NCI-H446 (cell line): ENCODE measurements at places on chromosomes 13 and 19.

DNA sequence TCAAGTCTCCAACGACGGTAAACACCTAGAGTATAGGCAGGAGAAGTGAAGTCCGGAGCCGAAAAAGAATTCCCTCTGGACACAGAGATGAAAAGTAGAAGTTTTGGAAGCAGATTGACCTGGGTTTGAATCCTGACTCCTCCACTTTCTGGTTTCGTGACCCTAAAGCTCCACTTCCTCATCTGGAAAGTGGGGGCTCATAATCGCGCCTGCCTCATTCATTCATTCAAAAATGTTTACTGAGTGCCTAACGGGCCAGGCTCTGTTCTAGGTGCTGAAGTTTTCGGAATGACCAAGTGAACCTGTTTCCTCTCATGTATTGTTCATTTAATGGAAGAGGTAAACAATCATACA, 7.1 kb upstream of the EML2 start:
- DNase-seq: no peak

- DNase-seq: no peak
Observed at GRCh38 chr19:38912600-38913514, 871 bp upstream of the CCER2 start.

DNA sequence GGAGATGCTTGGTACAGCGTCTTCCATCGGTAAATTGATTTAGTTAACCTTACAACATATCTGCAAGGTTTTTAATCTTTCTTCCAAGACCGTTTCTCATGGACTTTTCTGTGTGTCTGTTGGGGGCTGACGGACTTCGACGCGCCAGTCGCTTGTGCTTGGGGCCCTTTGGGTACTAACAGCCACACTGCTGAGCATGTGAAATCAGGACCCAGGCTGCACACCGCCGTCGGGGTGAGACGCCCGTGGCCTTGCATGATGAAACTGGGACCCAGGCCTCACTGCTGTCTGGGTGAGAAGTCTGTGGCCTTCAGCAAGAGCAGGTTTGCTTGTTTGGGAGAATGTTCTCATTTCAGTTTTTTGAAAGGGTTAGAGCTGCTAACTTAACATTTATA, 9.8 kb downstream of the ATP4B start:
- no peak for DNase-seq

DNA sequence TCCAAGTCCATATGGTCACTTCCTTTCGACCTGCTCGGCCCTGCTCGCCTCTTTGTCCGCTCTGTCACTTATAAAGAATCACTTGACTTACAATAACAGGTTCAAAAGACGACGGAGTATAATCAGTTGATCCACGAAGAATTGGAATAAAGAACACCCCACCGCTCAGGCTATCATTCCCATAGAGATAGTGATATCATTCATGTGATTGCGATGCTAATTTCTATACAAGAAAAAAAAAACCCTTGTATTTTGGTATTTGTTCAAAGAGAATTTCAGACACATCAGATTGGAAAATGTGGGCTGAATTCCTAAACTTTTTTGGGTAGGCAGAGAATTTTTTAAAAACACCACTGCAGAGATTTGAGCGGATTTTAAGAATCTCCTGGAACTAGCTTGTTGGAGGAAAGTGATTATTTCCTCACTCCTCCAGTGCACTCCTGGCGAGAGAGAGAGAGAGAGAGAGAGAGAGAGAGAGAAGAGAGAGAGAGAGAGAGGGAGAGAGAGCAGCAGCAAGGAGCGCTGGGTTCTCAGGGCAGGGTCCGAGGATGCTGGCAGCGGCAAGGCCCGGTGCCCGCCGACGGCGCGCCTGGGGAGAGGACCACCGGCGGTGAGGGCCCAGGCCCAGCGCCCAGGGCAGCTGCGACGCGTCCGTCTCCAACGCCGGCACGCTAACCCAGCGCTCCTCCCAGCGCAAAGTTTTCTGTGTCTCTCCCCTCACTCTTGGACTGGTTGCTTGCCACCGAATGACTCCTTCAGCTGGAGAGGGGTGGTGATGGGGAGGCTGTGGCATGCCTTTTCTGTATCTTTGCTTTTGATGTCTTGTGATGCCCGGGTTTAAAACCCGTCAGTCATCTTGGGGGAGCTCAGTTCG, 149.0 kb upstream of the ZNF536 start:
- no peak for DNase-seq

GRCh38 chr19:33719366-33720154, 77.1 kb upstream of the KCTD15 start:
- DNase-seq: no peak
